Upper lobe of left lung (tissue), 6 donors: ENCODE measurements at places on chromosomes 11 and 22.

- DNase-seq, result no peak
Measured at GRCh38 chr11:36840378-36840777, 242.3 kb upstream of the RAG2 start.

GRCh38 chr11:121762820-121763219, 310.1 kb upstream of the SORL1-AS1 start:
- DNase-seq, result peak; percentile 70

DNA sequence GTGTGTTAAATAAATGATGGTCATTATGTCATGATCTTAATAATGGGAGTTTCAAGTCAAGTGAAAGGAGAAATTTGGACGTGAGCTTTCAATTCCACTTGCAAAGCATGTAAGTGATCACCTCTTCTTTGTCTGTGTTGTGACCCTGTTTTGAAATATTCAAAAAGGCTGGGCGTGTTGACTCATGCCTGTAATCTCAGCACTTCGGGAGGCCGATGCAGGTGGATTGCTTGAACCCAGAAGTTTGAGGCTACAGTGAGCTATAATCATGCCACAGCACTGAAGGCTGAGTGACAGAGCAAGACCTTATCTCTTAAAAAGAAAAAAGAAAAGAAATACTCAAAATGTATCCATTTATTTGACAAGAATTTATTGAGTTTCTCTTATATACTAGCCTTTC, 32.9 kb upstream of the EED start:
- DNase-seq, result no peak

DNA sequence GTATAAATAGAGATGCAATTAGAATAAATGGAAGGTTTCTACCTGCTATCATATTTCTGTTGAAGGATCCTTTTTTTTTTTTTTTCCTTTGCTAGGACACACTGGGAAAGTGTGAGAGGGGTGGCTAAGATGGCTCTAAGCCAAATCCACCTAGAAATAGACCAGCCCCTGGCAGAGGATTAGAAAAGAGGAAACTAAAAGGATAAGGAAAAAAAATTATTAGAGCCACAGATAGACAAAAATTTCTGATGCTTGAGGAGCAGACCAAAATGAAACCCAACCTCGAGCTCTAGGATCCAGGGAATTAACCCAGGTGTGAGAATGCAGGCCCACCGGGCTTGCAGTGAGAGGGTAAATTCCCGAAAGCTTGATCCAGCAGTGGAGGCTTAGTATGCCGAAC, 262.3 kb downstream of the CADM1 start:
- no peak for DNase-seq

DNA sequence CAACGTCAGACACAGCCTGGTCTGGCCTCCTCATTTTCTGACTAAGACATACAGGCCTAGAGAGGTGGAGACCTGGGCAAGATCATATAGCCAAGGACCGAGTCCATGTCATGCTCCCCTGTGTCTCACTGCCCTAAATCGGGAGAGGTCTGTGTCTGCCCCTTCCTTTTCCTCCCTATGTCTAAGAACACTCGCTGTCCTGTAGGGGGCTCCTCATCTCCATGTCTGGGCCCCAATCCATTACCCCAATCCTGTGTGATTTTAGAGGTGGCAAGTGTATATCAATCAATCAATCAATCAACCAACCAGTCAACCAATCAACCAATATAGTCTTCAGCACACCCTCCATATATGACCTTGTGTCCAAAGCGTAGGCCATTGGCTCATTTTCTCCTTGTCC, 125.7 kb downstream of the KIRREL3 start:
- DNase-seq, result no peak

DNA sequence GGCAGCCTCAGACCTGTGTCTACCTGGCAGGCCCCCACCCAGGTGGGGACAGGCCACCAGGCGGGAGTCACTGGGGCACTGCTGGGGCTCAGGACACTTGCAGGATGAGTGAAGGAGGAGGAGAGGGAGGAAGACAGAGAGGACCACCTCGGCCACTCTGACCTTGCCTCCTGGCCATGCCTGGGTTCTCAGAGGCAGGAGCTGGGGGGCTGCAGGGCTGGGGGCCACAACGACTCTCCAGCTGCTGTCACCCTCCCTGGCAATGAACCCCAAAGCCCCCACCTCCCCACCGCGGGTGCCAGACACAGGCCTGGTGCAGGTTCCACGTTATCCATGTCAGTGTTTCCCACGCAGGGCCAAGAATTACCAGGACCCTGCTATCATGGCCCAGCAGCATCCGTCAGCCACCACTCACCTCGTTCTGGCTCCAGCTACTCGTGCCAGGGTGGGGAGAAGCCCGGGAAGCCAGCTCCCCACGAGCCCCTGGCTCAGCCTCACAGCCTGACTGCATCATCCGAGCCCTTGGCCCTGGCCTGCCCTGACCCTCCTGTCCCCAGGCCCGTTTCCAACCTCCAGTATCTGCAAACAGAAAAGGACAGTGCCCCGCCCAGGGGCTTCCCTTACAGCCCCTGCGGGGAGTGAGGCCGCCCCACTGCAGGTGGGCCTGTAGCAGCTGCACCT, 62.4 kb downstream of the BRD1 start:
- DNase-seq, result peak; percentile 67

DNA sequence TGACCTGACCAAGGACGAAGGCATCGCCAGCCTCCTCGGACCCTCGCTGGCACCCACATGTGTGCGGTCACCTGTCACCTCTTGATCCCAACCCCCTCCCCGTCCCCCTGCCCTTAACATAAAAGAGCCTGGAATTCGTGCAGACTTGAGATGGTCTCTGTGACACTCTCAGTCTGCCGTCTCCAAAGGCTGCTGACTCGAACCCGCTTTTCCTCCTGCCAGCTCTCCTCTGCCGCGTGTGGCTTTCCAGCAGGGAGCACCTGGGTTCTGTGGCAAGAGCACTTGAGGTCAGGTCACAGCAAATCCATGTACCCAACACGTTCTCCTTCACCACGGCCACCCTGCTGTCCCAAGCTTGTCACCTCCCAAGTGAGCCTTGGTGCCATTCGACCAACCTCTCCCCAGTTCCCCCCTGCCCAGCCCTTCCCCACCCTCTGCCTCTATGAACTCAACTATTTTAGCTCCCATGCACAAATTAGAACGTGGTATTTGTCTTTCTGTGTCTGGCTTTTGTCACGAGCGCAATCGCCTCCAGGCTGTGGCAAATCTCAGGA, 207.6 kb downstream of the BRD1 start:
- DNase-seq, result no peak

- no peak for DNase-seq
Measured at GRCh38 chr11:93329936-93330445, 551 bp upstream of the DEUP1 start.
